ENCODE measurements at places on chromosomes 7 and 10.

GRCh38 chr7:151252561-151252835, 4.0 kb upstream of the SMARCD3 start:
- no peak for DNase-seq

DNA sequence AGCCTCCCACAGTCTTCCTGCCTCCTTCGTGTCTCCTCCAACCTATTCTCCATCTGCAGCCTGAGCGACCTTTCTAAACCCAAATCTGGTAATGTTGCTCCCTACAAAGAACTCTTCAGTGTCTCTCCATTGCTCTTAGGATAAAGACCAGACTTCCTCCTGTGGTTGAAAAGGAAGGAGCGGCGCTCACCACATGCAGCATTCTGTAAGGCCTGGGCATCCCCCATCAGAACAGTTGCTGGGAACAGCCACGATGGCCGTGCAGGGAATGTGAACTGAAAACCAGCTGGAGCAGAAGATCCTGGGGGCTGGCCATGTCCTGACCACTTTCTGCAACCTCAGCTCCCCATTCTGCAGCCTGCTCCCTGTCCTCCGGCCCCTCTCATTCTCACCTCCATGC, 237.8 kb upstream of the ZMIZ1 start:
- no peak for DNase-seq

DNA sequence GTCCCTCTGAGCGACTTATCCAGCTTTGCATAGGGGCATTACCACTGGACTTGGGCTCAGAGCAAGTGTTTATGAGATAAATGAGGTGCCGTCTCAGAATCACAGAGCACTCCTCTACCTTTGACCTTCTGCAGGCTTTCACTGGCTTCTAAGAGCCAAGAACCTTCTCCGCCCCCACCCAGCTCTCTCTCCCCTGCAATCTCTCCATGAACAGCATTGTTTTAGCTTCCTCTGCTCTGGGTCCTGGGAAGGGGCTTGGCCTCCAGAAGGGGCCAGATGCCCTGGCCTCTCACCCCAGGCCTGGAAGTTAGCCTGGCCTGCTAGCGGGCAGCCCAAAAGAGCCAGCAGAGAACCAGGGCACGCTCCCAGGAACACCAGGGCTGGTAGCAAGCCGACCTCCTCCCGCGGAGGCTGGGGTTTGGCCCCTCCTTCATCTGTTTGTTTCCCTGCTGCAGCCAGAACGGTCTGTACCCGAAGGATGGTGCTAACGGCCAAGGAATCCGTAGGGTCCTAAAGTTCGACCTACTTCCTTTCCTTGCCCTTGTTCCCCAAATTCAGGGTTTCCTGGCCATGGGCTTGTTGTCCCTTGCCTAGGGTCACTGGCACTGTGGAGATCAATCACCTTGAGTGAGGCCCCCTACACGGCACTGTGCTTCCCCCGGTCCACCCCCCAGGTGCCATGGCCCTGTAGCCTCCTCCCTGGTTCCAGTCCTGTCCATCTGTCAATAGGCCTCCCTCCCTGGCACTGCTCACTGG, 18.7 kb upstream of the DDIT4 start:
- peak; percentile 69 for DNase-seq

DNA sequence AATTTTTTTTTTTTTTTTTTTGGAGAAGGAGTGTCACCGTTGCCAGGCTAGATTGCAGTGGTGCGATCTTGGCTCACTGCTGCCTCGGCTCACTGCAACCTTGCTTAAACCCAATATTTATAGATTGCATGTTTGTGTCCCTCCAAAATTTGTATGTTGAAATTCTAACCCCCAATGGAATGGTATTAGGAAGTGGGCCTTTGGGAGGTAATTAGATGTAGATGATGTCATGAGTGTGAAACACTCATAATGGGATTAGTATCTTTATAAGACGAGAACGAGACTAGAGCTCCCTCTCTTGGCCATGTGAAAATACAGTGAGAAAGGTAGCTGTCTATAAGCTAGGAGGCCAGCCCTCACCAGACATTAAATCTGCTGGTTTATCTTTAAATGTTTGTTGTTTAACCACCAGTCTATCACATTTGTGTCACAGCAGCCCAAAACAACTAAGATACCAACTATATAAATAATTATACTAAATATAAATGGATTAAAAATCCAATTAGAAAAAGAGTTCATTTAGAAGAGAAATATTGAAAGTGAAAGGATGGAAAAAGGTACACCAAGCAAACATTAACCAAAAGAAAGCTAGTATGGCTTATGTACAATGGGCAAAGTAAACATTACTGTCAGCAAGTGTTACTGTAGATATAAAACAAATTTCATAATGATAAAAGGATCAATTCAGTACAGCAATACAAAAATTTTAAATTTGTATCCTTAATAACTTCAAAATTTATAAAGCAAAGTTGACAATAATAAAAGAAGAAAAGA, 9.3 kb downstream of the TCAF1 start:
- no peak for DNase-seq

- no peak for DNase-seq
Measured at GRCh38 chr10:18554479-18554878, 96.9 kb downstream of the NSUN6 start.

GRCh38 chr7:35747611-35748010, 52.7 kb upstream of the HERPUD2 start:
- no peak for DNase-seq

- DNase-seq, result no peak
Measured at GRCh38 chr7:102914585-102914984, 1.8 kb downstream of the LRRC17 start.

GRCh38 chr10:74924251-74924963, 98.0 kb downstream of the KAT6B start:
- no peak for DNase-seq

DNA sequence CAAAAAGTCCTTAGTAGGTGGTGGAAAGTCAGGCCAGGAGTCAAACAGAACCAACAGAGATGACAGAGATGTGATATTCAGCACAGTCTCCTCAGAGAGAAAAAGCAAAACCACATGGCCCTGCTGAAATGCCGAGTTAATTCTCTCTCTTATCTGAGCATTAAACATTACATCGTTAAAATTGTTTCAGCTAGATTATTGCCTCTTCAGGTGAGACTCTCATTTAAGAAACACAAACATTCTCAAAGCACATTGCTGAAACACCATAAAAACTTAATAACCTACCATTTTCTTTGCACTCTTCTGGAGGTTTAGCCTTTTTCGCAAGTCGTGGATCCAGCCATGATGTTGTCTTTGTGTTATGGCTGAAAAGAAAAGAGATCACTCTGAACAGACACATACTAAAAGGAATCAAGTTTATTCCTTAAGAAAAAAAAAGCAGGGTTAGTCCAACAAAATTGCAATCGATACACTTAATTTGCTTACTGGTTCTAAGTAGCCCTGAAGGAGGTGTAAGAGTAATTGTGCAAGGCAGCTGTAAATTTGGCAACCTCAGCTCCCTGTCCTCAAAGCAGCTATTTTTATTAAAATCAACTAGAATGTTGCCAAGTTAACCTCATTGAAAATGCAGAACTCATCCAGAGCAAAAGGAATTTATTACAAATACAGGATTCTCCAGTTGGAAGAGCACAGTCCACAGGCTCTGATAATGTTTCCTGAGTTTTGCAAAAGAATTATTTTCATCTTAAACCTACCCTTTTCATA, 691.1 kb downstream of the PHTF2 start:
- no peak for DNase-seq

DNA sequence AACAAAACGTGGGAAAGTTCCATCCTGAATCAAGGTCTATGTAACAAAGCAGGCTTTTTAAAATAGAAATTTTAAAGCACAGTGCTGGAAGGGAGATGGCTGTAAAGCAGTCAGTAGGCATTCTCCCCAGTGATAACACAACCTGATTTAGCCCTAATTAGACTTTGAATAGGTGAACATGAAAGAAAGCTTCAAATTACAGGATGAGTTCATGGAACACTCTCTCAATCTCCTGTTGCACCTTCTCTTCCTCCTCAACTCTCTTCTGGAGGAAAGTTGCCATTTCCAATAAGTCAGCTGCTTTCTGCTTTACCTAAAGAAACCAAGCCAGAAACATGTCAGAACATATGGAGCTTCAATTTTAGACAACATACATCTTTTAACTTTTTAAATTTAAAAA, 20.1 kb downstream of the SFR1 start:
- no peak for DNase-seq

GRCh38 chr10:102227050-102227449, 951 bp downstream of the ELOVL3 start:
- no peak for DNase-seq

DNA sequence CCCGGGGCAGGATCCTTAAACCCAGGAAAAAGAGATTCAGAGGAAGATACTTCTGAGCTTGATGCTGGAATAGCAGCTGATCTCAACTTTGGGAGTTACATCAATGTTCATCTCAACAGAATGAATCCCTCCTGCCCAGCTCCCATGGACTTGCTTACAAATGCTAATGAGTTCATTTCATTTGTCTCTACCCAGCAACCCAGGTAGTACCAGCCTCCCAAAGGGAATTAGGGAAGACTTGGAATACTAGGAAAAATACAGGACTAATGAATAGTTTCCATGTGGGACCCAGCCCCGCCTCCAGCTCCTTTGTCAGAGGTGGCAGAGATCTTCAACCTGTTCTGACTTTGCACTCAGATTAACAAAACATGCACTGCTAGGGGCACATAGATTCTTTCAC, 22.1 kb upstream of the TCF7L2 start:
- no peak for DNase-seq

DNA sequence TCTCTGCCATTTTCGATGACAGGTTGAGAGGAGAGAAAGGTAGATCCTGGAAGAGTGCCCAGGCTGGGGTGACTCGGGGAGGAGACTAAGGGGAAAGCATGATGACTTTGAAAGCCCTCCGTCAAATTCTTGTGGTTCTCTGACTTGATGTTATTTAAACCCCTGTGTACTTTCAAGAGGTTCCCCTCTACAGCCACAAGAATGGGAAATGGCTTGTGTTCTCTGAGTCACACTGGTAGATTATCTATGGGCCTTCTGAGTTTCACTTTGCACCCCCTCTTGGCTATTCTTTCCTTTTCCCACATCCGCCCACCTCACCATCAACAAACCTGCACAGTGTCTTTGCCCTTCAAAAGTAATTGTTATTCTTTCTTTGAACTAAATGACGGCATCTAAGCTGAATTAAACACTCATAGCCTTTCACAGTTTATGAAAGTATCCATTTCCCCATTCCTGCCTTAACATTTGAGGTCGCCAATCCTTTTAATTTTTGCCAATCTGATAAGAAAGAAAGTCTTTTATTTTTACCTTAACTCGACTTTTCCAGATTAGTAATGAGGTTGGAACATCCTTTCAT, 24.1 kb downstream of the PRF1 start:
- DNase-seq, result peak; percentile 80

GRCh38 chr10:92695679-92696605, 6.2 kb downstream of the HHEX start:
- DNase-seq, result no peak

DNA sequence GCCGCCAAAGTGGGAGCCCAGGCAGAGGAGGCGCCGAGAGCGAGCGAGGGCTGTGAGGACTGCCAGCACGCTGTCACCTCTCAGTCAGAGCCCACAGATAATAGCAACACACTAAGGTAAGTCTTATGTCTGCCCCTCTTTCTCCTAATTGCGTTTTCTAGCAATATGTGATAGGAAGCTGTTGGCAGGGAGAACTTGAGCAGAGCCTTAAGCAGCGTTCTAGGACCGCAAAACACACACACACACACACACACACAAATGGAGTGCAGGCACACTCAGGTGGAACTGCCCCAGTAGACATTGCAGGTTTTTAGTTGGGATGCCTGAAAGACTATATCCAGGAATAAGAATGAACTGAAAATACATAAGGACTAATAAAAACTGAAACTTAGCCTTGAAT, 1188.5 kb downstream of the NXPH1 start:
- DNase-seq, result no peak

DNA sequence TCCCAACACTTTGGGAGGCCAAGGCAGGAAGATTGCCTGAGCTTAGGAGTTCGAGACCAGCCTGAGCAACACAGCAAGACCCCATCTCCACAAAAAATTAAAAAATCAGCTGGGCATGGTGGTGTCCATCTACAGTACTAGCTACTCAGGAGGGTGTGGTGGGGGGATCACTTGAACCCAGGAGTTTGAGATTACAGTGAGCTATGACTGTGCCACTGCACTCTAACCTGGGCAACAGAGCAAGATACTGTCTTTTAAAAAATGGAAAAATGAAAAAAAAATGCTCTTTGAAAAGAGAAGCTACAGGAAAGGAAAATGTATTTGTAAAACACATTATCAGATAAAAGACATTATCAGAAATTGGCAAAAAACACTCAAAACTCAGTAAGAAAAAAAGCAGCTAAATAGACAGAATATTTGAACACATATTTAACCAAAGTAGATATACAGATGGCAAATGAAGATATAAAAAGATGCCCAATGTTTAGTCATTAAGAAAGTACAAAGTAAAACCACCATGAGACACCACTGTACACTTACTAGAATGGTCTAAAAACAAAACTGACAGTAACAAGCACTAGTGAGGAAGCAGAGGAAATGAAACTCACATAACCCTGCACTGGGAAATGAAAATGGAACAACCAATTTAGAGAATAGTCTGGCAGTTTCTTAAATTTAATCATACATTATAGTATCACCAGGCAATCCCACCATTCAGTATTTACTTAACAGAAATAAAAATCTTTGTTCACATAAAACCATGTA, 40.5 kb downstream of the NRBF2 start:
- no peak for DNase-seq

DNA sequence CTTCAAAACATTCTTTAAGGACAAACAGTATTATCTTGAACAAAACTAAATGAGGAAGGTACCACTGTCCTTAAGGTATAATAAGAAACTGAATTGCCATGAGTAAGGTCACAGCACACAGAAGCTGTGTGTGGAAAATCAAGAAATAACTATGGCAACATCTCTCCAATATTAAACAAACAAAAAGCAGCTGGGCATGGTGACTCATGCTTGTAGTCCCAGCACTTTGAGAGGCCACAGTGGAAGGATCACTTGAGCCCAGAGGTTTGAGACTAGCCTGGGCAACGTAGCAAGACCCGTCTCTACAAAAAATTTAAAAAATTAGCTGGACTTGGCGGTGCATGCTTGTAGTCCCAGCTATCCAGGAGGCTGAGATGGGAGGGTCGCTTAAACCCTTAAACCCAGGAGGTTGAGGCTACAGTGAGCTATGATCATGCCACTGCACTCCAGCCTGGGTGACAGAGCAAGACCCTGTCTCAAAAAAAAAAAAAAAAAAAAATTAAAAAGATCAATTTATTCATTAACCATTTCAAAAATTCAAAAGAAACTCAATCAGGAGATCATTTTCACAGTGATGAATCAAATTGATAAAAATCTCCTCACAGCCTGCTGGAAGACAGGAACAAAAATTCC, 195.4 kb downstream of the SKIDA1 start:
- DNase-seq, result no peak

- no peak for DNase-seq
Measured at GRCh38 chr10:113225364-113225763, 275.3 kb downstream of the TCF7L2 start.

- DNase-seq, result no peak
Measured at GRCh38 chr10:44416021-44416771, 31.3 kb upstream of the CXCL12 start.

- peak; percentile 71 for DNase-seq
Measured at GRCh38 chr10:2839081-2839725, 228.1 kb upstream of the PFKP start.
